ENCODE measurements at places on chromosomes 4 and X.
A peak's percentile ranks its signal among the peaks of the same experiment; 100 is the strongest.

- DNase-seq: peak; percentile 55
Observed at GRCh38 chr4:1227816-1228215, 21.1 kb downstream of the CTBP1 start.

DNA sequence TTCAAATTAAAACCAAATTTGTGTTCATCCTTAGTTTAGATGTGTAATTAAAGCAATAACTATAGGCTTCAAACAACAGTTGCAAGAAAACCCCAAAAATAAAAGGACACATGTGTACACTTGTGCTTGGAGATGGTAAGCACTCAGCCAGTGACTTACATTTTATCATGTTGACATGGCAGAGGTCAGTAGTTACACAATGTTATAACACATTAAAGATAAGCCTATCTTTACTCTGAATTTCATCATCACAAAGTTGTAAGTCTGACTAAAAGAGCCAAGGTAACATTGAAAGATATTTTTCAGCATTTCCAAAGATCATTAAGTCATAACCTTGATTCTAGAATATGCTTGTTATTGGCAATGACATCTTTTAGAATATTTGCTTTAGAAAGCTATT is 98.5 kb upstream of the PNPLA4 start:
- no peak for DNase-seq

- no peak for DNase-seq
Observed at GRCh38 chr4:108445716-108446115, 174.7 kb upstream of the RPL34 start.

GRCh38 chr4:159159611-159160010 is 56.7 kb downstream of the RAPGEF2 start:
- no peak for DNase-seq

DNA sequence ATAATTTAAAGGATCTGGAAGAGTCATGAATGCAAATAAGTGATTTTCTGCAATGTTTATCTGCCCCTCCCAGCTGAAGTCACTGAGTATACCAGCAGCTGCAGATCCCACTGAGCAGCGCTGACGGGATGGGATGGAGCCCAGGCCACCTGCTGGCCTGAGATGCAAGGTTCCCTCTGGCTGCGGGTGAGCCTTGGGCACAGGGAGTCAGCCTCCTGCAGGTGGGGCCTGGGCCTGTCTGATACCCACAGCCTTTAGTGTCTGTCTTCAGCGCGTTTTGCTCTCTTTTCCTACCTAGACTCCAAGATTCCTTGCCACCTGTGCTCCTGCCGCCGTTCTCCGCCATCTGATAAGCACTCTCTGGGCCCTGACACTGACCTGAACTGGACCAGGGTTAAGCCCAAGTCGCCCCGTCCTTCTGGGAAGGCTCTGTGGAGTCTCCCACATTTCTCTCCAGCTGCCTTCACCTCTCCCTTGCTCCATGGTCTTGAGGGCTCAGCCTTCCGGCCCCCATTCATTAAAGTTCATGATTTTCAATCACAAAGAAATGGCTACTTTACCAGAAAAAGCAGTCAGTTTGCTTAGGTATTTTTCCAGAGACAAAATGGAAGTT is 223.1 kb upstream of the FAT1 start:
- DNase-seq: no peak

DNA sequence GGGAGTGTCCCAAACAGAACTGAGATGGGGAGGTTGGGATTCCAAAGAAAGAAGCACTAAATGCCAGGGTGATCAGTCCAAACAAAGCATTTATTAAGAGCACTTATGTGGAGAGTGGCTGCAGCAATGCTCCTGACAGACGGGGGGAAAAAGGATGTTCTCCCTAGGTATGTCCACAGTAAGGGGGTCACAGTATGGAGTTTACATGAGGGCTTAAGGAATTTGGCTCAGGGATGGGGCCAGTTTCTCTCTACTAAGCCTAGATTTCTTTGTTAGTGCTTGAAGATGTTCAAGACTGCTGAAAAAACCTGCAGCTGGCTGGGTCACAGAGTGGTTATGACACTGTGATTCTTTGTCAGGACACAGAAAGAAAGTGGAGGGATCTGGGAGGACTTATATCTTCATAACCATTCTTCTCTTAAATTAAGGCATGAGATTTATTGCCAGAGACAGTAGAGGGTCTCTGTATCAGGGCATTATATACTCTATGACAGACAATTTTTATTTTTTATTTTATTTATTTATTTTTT is 1468.0 kb downstream of the C4orf33 start:
- no peak for DNase-seq

GRCh38 chr4:17708992-17709762 is 72.2 kb downstream of the FAM184B start:
- DNase-seq: no peak

- no peak for DNase-seq
Observed at GRCh38 chr4:158071931-158072330, 100.9 kb downstream of the GASK1B start.

GRCh38 chr4:111781611-111782010 is 363.6 kb upstream of the FAM241A start:
- DNase-seq: no peak

DNA sequence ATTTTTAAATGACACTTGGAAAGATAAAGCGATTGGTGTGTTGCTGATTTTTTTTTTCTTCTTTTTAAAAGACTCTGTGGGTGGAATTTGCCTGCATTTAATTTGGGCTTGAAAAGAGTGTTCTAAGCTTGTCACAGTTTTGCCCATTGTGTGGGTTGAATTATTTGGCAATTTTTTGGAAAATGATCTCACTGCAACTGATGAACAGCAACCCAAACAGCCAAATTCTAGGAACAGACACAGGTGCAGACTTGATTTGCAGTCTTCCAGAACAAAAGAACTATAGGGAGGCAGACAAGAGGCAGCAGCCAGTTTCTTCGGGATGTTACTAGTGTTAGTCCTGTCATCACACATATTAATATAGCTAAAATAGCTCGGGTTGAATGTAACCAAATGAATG is 40.5 kb downstream of the CASP6 start:
- no peak for DNase-seq

DNA sequence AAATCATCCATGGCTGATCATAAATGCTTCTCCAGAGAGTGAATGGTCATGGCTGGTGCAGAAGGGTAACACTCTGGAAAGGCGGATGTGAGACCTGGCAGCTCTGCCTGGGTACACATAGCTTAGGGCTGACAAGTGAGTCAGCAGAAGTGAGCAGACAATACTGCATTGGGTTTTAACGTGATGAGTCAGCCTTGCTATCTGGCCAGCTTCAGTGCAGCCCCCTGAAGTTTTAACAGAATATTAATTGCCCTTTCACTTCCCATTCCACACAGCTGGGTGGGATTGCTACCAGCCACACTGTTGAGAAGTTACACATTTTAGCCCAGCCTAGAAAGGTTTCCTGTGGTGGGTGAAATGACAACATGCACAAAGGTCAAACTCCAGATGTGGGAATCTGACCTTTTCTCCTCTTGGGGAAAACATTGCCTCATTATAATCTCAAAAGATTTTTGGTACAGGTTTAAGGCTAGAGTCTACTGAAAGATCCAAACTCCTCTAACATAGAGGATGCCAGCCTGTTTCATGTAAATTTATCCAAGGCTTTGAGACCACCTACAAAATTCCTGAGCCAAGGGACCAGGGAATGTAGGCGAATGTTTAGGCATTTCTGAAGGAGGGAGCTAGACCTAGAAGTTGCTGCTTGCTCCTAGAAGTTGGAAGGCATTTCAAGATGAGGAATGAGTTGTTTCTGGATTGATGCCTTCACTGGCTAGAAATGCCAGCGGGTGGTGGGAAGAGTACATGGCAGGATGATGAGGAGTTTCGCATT is 230.3 kb upstream of the PGRMC2 start:
- peak; percentile 69 for DNase-seq

GRCh38 chr4:145320294-145320693 is 139.9 kb upstream of the OTUD4 start:
- no peak for DNase-seq

DNA sequence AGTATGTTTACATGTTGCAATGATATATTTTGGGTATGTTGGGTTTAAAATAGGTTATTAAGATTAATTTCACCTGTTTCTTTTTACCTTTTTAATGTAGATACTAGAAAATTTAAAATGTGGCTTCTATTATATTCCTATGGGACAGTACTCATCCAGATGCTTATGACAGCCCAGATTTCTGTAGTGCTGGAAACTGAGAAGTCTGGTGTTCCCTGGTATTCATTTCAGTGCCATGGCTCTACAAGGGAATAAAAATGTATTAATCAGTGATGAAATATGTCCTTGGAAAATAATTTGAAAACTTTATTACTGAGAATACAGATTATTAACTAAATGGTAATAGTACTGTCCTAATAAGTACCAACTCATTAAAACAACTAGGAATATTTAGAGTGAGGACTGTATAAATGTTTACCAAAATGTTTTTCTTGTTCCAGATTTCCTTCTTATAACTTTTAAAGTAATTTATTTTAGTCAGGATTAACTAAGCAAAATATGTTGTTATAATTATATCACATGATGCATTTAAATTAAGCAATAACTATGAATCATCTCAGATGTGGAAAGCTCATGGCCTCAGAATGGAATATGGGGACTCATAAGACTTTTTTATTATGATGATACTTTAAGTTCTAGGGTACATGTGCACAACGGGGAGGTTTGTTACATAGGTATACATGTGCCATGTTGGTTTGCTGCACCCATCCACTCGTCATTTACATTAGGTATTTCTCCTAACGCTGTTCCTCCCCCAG is 25.3 kb downstream of the ARHGAP24 start:
- no peak for DNase-seq

DNA sequence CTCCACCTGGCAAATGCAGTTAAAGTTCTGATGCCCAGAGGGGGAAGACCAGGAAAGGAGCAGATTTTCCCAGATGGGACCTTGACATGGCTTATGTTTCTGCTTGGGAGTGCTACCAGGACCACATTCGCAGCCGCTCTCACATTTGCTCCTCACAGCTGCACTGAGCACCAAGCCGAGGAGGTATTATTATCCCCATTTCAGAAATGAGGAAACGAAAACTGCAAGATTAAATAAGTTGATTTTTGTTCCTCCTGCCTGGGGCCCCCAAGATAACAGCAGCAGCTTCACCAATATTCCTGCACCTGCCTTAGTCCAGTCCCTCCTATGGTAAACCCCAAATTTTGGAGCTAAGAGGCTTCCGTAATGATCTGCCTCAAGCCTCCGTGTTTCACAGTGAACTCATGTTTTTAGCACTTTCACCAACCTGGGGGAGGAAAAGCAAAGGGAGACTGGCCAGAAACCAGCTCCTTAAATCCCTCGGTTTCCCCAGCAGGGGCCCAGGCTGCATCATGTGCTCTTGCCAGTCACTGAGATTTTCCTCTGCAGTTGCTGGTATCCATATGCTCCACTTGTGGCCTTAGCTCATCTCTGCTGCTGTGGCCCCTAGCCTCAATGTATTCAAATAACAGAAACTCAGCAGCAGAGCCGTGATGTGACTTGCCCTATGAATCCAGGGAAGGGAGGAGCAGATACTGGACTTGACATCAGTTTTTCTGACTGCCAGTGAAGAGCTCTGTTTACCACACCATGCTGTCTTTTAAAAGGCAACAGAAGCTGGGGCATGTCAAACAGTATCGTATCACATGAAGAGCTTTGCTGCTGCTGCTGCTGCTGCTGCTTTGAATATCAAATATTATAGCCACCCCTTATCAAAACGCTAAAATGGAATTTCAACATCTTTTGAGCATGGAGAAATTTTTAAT is 95.5 kb upstream of the KLHL13 start:
- DNase-seq: peak; percentile 32

GRCh38 chr4:145805490-145805889 is 125.5 kb downstream of the C4orf51 start:
- no peak for DNase-seq

GRCh38 chr4:99790796-99791617 is 25.6 kb upstream of the DAPP1 start:
- DNase-seq: no peak

DNA sequence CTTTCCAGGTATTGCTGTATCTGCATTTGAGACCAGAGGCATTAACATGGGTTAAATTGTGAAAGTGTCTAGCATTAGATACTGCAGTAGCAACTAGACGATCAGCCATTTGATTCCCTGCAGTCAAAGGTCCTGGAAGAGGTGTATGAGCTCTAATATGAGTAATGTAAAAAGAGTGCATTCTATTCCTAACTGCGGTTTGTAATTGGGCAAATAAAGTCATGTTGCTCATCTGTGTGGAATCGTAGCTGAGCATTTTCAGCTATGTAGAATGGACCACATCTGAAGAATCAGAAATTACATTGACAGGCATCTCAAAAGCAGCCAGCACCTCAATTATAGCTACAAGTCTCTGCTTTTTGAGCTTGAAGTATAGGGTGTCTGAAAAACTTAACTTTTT is 157.6 kb downstream of the ZNF518B start:
- no peak for DNase-seq

- DNase-seq: no peak
Observed at GRCh38 chr4:51932261-51932660, 87.9 kb downstream of the LRRC66 start.

DNA sequence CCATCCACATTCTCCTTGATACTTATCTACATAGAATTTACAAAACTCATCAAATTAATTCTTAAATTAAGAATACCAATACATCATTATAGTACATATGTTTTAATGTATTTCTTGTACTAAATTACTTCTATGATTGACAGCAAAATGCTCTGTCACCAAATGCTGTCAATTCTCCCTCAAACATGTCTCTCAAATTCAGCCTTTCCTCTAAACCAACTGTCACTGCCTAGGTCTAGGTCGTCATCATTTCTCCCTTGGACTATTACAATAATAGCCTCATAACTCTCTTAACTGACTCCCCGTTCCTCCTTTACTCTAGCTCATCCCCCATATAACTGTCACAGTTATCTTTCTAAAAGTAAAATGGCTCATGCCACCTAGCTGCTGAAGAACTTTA is 279.7 kb upstream of the FSTL5 start:
- DNase-seq: no peak

DNA sequence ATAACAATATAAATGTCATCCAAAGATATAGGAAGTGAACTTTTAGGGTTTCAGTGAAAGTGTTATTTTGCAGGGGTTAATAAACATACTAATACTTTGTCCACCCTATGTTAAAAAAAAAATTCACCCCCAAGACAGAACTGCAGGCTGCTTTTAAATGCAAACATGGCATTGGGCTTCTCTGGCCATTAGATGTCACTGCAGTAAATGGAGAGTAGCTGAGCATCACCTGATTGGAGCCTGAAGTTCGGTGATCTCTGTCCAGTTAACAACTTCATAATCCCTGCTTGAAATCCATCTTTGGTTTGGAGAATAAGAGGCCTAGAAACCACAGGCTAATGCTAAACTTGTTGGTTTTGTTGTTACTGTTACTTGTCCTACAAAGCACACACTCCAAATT is 18.7 kb downstream of the SLC25A43 start:
- DNase-seq: peak; percentile 26

DNA sequence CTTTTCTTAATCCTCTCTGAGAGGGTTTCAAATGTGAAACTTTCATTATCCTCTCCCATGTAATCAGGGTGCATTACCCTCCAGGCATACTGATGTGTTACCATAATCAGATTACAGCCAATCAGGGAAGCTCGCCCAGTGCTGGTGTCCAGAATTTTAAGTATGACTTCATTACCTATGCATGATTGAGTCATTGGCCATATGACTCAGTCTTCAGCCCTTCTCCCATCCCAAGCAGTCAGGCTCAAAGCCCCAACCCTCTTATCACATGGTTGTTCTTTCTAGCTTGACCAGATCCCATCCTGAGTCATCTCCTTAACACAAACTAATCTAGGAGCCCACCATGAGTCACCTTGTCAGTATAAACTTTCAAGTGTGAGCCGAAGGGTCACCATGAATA is 1668.1 kb upstream of the AGA start:
- no peak for DNase-seq

- no peak for DNase-seq
Observed at GRCh38 chrX:38871129-38872029, 70.1 kb downstream of the MID1IP1 start.

- DNase-seq: peak; percentile 32
Observed at GRCh38 chrX:30812326-30812725, 76.7 kb downstream of the TAB3 start.

- no peak for DNase-seq
Observed at GRCh38 chr4:52925531-52925968, 63.4 kb downstream of the RASL11B start.
